NCI-H1417 treated with DMSO at 0.1 percent for 48 hours (cell line): ENCODE measurements at places on chromosomes 5 and 9.
A peak's percentile ranks its signal among the peaks of the same experiment; 100 is the strongest.

DNA sequence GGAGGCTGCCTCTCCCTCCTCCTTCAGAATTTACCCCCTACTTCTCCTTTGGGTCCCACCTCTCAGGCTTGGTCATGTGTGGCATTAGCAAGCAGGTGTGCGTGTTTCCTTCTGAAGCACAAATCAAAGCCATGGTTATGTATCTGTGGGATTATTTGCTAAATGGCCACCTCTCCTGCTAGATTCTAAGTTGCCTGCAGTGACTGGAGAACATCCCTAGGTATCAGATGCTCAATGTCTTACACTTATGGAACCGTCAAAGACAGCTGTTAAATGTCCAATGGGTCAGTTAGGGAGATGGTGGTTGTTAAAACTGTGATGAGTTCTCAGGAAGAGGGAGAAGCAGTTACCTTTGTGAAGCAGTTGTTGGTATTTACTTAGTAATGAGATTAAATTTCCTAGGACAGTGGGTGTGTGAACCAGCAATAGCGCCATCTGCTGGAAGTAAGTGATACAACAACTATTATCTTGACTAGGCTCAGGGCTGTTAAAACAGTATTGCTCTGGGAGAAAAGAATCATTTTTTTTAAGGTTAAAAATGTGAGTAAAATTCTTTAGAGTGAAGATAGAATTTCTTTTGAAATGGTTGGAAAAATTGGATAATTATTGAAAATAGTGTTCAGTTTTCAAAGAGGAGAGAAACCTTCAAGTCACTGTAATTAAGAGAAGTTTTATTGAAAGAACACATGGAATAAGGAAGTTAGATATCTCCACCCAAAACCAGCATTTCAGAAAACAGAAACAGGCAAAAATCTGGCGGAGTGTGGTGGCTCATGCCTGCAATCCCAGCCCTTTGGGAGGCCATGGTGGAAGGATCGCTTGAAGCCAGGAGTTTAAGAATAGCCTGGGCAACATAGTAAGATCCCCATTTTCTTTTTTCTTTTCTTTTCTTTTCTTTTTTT is 71.3 kb downstream of the TMC1 start:
- peak; percentile 29 for DNase-seq

GRCh38 chr9:118624608-118625007 is 744.6 kb downstream of the BRINP1 start:
- no peak for DNase-seq

- no peak for DNase-seq
These were observed 68.8 kb upstream of the ABL1 start for GRCh38 chr9:130766021-130766926.

GRCh38 chr5:158553195-158553961 is 546.3 kb downstream of the EBF1 start:
- DNase-seq, result no peak

GRCh38 chr5:444226-444625 is 1.2 kb downstream of the EXOC3 start:
- no peak for DNase-seq

GRCh38 chr5:158807946-158808345 is 291.8 kb downstream of the EBF1 start:
- no peak for DNase-seq

GRCh38 chr5:78562714-78563330 is 85.8 kb downstream of the LHFPL2 start:
- no peak for DNase-seq

DNA sequence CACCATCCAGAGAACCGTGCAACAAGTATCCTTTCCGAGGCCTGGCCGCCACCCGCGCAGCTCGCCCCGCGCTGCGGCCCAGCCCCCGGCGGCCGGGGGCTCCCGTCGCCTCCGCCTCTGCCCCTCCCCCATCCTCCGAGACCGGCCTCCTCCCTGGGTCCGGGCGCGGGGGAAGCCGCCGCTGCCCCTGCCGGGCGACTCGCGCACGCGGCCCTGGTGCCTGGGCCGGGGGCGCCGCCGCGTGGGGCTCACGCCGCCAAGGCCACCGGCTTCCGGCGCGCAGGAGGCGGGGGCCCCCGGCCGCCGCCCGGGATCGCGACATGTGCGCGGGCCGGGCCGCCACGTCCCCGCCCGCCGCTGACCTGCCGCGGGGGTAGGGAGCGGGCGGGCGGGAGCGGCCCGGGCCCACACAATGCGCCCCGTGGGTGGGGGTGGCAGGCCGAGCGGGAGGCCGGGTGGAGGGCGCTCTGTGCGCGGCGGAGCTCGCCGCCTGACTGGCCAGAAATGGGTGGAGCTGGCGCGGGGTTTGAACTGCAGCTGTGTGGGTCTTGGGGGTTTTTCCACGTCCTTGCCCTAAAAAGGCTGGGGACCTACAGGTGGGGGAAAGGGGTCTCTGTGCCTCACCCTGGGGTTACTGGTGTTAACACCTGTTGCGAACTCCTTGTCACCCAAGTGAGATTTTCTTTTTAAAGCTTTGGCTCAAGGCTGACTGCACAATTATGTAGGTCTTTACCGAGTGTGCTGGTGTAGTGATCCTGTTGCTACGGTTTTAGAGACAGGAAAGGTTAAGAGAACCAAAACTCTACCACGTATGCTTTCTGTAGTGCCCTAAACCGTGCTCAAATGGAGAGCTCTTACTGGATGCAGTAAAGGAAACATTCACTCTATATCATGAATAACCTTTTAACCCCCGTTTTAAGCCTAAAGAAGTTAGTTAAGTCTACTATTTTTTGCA is 32.3 kb downstream of the TNPO1 start:
- no peak for DNase-seq

GRCh38 chr9:96113032-96113431 is 188.9 kb downstream of the HSD17B3 start:
- DNase-seq, result no peak

DNA sequence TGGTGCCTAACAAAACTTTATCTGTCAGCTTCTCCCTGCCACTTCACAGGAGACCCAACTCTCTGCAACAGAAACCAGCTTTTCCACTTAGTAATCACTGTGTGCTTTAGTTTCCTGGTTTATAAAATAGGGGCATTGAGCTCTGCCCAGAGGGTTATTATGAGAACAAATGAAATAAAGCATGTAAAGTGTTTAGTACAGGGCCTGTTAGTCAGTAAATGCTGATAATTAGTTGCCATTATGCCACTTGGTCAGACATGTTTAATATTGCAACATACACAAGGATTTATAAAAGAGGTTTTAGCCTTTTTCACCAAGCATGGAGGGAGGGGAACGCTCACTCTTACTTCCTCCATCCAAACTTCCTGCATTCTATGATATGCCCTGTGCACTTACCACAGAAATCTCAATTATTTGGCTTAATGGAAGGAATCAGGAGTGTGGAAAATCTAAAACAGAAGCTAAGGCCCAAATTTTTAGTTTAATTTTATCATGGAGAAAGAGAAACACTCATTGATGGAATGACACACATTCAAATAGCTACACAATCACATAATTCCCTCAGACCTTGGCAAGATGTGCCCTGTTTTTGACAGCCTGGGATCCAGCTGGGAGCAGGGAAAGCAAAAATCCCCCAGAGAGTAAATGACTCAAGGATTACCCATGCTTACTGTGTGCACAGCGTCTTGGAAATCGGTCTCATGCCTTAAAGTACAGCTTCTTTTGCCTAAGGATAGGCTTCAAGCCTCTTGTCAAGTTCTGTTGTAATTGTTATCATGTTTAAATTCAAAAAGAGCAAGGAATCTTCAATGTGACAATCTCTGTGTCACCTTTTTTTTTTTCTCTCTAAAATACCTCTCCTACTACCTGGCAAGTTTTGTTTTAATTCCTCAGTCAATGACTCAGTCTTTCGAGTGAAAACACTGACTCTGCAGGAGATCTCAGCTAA is 34.0 kb downstream of the ZNF474 start:
- DNase-seq, result no peak

DNA sequence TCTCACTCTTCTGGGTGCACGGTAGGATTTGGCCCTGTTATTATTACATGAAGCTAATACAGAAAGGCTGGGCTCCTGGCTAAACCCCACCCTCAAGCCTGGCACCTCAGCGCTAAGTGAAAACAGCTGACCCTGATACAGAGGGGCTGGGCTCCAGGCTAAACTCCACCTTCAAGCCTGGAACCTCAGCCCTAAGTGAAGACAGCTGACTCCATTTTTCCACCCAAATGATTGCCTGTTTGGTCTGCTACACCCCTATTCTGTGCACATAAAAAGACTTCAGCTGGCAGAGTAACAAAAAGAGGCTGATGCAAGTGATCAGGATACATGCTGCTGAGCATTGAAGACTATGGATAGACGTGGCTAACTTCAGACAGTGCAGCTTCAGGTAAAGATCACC is 148.4 kb upstream of the CLINT1 start:
- DNase-seq, result no peak

DNA sequence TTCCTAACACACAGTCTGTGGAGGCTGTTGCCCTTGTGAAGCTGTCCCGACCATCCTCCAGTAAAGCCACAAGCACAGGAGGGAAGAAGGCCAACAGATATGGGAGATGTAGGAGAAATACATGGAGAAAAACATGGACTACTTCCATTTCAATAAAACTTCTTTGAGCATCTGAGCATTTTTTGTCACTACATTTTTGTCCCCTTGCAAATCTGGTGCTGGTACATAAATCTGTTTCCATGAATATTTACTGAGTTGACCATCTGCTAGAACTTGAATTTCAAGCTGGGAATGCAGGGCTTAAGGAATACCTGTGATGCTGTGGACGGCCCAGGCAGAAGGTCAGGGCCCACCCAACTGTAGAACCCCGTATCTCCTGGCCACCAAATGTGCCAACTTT is 43.9 kb upstream of the ICE1 start:
- no peak for DNase-seq

GRCh38 chr9:93861736-93862358 is 93.3 kb downstream of the BARX1 start:
- DNase-seq, result no peak

- no peak for DNase-seq
These were observed 5.8 kb downstream of the UNC5A start for GRCh38 chr5:176816043-176816745.
